Stimulated activated CD4-positive, alpha-beta T cell treated with anti-CD3 and anti-CD28 coated beads, Interleukin-1b, Interleukin-23, amount 100 ng/mL, for 1 hour (primary cell): ENCODE measurements at places on chromosomes 6 and 20.

GRCh38 chr6:24743265-24743943 lies 24.4 kb upstream of the C6orf62 start:
- no peak for DNase-seq

- no peak for DNase-seq
Measured at GRCh38 chr6:82507112-82507511, 143.5 kb downstream of the TPBG start.

DNA sequence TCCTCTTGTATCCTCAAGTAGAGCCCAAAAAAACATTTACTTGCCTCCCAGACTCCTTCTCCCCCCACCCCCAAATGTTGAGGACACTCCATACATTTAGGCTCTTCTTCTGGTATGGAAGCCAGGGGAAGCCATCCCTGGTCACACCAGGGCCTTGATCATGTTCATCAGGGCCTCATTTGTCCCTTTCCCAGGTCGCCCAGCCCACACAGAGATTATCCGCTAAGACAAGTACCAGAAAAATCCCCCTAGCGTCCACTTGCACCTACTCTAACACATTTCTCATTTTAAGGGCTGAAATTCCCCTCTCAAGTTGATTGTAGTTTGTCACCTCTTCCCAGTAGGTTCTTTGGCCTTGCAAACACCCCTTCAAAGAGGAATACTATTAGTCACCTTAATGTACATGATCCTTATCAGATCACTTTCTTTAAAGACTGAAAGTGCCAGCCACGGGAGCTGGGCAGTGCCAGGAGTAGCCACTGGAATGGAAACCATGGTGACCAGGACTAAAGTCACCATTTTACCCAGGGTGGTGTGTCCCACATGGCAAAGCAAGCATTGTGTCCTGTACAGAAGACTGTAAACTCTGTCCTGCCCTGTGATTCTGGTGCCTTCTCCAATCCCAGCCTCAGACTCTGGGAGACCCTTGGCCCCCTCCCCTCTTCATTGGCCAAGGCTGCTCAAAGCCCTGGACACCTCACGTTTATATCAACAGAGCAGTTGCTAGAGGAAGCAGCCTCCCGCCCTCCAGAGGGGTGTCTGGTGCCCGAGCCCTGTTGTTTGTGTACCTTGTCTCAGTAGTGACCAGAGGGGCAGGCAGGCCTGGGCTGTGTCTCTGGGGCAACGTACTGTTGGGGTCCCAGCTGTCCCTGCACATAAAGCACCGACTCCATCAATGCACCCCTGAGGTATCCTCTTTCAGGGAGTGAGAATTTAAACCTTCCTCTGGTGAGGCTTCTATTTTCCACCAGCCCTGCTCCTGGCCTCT lies 5.0 kb upstream of the APOBEC2 start:
- DNase-seq = no peak

DNA sequence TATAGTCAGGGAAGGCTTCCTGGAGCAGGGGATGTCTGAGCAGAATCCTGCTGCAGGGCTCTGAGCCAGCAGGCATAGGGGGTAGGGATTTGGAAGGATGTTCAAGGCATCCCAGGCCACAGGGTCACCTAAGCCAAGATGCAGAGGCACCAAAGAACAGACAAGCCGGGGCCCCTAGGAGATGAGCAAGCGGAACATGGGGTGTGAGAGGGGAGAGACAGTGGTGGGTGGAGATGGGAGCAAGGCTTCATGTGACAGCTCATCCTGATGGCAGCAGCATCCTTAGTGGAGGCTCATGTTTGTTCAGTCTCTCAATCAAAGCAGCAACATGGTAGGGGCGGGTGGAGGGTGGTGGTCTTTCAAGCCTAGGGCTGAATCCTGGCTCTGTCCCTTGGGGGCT lies 29.8 kb upstream of the TCP11 start:
- DNase-seq = no peak

GRCh38 chr6:40743226-40743625 lies 156.1 kb upstream of the LRFN2 start:
- no peak for DNase-seq

- no peak for DNase-seq
Measured at GRCh38 chr6:36576578-36576977, 17.6 kb upstream of the SRSF3 start.

DNA sequence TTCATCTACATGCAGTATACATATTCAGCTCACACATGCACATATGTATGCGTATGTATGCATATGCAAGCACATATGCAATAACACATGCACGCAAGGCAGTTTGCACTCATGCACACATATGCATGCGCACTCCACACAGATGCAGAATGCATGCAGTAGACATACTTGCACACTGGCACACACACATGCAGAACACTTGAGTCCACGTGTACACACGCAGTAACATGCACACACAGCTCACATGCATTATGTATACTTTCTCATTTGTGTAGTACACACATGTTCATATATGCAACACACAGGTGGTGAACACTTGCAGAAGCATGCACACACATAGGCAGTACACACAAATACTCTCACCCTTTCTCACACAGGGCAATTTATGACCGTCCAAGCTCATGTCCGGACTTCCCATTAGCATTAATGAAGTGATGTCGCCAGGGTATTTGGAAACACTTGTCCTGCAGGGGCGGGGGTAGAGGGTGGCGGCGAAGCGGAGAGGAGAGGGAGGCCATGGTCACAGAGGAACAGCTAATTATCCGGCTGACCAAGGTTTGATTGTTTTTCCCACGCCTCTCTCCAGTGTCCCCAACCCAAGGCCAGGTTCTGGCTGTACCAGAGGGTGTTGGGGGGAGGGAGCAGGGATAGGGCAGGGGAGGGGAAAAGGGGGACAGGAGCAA lies 91.3 kb downstream of the VEGFA start:
- DNase-seq = no peak

- DNase-seq = no peak
Measured at GRCh38 chr6:20909621-20910020, 375.4 kb downstream of the CDKAL1 start.

DNA sequence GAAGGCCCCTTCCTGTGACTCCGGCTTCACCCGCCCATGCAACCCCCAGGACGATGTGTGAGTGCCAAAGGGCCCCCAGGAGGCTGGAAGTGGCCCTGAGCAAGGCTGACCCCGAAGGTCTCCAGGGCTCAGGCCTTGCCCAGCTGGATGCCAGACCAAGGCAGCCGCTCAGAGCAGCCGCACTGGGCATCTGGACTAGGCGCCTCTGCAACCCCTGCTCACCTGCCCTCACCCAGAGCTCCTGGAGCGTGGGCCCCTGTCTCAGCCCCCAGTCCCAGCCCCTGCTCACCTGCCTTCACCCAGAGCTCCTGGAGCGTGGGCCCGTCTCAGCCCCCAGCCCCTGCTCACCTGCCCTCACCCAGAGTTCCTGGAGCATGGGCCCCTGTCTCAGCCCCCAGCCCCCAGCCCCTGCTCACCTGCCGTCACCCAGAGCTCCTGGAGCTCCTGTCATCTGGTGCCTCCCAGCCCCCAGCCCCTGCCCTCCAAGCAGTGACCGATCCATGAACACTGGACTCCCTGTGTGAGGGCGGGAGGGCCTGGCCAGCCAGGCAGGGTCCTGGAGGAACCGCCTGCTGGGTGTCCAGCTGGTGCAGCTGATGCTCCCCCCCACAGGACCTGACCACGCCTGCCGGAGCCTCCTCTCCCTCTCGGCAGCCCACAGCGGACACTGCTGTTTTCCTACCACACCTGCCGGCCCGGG lies 1.1 kb downstream of the SRMS start:
- DNase-seq = no peak

- no peak for DNase-seq
Measured at GRCh38 chr20:47984437-47984836, 199.2 kb upstream of the SULF2 start.

- no peak for DNase-seq
Measured at GRCh38 chr6:1263039-1263849, 48.7 kb upstream of the FOXQ1 start.

DNA sequence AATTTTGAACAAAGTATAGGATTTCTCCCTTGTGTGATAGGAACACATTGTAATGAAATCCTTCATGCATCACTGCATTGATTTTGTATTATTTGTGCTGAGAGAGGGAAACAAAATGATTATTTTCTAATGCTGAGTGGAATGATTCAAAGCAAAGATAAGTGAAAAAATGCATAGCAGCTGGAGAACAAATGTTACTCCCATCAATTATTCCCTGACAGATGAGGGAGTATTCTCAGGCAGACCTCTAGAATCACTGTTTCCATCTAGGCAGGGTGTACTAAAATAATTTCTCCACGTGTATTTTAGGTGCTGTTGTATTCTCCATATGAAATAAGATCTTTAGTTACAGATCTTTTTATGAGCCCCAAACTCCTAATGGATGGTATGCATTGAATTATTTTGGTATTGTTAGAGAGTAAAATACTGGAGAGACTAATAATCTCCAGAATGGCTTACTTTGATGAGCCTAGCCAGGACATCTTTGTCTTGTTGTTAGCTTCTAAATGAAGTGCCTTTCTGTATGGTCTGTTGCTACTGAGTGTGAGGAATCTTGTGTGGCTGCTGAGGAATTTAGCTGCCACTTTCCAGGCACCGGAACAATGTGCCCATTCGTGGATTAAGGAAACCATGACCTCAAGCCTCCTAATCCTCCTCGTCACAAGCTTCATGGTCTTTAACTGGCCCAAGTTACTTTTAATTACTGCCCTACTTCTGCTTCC lies 39.6 kb downstream of the RNF217 start:
- DNase-seq = no peak
